ENCODE measurements at places on chromosomes 4 and X.

GRCh38 chrX:39896951-39897740 is 200.6 kb downstream of the BCOR start:
- no peak for DNase-seq

- no peak for DNase-seq
Measured at GRCh38 chr4:74875451-74875850, 57.5 kb upstream of the PARM1 start.

DNA sequence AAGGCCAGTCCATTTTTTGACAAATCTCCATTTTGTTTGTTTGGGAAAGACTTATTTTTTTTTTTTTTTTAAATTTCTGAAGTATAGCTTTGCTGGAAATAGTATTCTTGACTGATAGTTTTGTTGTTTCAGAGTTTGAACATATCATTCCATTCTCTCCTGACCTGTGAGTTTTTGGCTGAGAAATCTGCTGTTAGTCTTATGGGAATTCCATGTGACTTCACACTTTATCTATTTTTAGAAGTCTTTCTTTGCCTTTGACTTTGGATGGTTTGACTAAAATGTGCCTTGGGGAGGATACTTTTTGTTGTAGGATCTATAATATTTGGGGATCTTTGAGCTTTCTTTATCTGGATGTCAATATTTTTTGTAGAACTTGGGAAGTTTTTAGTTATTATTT is 10.7 kb upstream of the ADAM29 start:
- no peak for DNase-seq

DNA sequence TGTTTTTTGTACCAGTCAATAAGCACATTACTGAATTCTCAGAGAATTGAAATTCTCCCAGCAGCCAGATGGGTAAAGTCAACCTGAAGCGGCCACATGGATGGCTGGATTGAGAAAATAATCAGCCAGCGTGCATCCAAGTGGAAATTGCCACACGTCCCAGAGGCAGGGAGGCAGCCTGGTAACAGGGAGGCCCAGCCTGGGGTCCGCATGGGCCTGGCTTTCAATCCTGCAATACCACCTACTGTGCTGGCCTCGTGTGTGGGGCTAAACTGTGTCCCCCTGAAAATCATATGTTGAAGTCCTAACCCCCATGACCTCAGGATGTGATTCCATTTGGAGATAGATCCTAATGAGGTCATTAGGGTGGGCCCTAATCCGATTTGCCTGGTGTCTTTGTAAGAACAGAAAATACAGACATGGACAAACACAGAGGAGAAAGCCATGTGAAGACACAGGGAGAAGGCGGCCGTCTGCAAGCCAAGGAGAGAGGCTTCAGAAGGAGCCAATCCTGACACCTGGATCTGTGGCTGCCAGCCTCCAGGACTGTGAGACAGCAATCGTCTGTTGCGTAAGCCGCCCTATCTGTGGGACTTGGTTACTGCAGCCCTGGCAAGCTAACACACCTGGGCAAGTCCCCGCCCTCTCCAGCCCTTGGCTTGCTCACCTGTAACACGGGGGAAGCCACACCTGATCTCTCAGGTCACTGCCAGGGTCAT is 90.3 kb downstream of the JAKMIP1 start:
- peak; percentile 53 for DNase-seq

DNA sequence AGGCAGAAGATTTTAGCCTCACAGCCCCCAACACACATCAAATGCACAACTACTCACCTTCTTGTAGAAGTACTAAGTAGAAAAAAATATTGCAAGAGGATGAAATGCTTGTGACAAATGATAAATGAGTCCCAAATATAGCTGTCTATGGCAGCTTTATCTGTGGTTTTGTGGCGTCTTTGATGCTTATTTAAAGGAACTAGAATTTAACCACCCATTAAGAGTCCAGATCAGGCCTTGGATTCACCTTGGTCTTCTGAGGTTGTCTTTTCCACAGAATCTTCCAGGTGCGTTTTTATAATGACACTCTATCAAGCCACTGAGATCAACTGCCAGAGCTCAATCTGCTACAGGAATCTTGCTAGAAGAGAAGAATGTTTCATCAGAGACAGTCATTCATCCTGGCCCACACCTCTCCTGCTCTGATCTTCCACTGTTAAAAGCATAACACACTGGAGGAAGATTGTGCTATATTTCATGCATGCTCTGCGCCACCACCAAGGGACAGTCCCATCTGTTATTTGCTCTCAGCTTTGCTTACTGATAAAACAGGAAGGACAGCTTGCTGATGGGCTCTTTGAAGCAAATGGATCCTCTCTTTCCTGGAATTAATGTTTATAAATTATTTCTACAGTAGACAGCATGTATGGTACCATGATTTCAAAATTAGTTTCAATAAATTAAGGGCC is 144.1 kb downstream of the SLC7A11 start:
- DNase-seq: no peak

DNA sequence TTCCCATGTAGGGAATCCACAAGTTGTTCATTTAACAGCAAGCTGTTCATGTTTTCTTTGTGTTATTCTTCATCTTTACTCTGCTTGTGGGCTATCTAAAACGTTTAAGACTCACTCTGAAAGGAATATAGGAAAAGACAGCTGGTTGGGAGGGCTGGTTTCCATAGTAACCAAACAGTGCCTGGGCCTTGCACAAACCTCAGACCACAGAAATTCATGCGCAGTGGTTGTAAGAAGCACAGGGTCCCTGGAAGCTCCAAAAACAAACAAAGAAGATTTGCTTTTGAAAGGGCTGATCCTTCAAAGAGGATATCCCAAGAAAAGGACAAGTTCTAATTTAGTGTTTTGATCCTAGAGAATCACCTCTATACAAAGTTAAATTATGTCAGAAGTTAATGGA is 7.8 kb downstream of the SERTM2 start:
- DNase-seq: no peak

- no peak for DNase-seq
Measured at GRCh38 chrX:36462142-36462541, 542.6 kb downstream of the CFAP47 start.

- DNase-seq: no peak
Measured at GRCh38 chr4:38902695-38903094, 35.1 kb downstream of the FAM114A1 start.

DNA sequence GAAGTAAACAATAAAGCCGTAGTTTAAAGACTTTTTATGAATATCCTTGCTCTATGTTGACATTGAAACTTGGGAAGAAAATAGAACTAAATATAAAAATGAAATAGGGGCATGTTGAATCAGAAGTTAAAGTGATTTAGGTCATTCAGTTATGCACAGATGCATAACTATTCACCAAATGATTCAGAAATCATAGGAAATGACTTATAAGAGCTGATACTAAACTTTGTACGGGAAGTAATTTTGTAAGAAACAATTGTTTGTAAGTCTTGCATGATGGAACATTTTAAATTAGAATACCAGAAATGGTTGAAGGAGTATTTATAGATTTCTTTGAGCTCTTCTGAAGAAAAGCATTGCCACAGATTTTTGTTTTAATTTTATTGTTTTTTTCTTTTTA is 246.5 kb downstream of the CPE start:
- DNase-seq: no peak

DNA sequence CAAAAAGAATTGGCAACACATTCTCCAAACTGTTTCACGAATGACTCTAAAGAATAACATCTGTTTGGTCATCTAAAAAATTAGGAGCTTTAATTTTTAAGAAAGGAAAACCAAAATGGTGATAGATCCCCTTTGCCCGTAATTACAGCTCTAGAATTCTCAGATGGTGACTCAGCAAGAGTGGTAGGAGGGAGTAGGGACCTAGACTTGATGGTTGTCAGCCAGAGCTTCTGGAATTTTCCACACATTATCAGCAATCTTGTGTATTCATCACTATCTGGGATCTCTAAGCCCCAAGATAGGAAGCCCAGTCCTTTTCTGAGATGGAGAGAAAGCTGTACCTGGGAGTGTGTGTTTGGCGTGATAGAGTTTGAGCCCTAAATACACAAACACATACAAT is 103.9 kb upstream of the RAB40AL start:
- no peak for DNase-seq

DNA sequence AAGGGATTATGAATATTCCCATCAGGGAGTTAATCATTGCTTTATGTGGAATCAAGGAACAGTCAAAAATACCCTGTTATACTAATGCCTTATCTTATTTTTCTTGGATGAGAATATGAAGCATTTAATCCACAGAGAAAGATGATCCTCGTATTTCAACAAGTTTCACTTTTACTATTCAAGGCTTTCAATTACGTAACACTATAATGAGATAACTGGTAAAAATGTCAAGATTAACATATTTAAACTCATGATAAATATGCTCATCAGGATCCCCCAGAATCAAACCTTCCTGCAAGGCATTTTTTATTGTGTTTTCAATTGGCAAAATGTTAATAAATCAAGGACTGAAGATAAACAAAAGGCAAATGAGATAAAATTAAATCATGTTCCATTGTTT is 5.1 kb downstream of the ZXDA start:
- no peak for DNase-seq

- no peak for DNase-seq
Measured at GRCh38 chr4:151581570-151581969, 172.6 kb downstream of the FHIP1A start.

- peak; percentile 83 for DNase-seq
Measured at GRCh38 chr4:41538017-41538733, at the start of gene LIMCH1. TSS of gene LIMCH1 (plus strand) at chr4:41538157. CDS start at chr4:41605996, 67,839 bp downstream.

GRCh38 chrX:7925867-7926472 is 1.2 kb downstream of the PNPLA4 start:
- peak; percentile 68 for DNase-seq

GRCh38 chr4:95204267-95204844 is 344.4 kb downstream of the UNC5C start:
- DNase-seq: no peak

- DNase-seq: no peak
Measured at GRCh38 chrX:153562546-153562945, 36.4 kb downstream of the CCNQ start.

GRCh38 chr4:67459164-67459563 is 86.1 kb downstream of the CENPC start:
- DNase-seq: no peak

- DNase-seq: no peak
Measured at GRCh38 chrX:19183761-19184477, 61.7 kb upstream of the ADGRG2 start.

DNA sequence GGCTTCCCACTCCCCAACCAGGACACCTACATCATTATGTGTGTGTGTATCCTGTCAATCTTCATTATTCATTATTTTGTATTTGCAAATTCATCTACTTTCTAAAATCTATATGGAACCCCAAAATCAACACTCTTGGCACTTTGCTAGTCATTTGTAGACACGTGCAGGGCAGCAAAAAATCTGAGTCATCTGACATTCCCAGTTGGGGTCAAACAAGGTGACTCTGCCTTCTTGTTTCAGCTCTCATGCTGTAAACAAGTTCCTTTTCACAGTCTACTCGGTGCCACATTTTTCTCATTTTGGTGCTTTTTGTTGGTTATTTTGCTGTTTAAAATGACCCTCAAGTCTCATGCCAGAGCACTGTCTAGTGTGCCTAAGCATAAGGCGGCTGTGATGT is 5.9 kb downstream of the MRFAP1L1 start:
- DNase-seq: no peak

GRCh38 chr4:16169490-16169889 is 56.8 kb downstream of the TAPT1 start:
- no peak for DNase-seq
